ENCODE measurements at places on chromosomes 2 and 18.

DNA sequence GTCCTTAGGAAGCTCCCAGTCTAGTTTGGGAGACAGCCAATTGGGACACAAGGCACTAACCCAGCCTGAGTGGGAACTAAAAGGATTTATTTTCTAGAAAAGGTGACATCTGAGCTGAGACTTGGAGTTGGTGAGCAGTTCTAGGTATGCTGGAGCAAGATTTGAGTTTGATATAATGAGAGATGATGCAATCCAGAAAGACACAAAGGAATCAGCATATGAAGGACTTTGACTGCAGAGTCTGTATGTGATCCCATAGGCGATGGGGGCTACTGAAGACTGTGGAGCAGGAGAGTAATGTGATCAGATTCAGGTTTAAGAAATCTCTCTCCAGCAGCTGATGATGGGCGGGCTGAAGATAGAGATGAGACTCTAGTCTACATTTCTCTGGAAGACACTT is 135.1 kb upstream of the MYCN start:
- no peak for DNase-seq

DNA sequence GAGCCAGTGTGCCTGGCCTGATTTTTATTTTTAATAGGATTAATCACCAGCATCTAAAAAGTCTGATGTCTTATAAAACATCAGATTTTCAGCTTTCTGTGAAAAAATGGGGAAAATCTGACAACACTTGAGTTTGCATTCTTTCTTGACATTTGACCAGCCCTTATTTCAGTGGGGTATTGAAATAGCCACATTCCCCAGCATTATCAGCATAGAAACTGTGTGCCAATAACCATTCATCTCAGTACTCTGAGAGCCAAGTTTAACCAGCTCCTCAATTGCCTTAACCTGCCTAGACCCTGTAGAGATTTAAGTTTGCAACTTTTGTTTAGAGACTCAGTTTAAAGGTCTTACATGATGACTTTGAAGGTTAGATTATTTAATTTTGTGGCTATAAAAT is 155.0 kb downstream of the CERS6 start:
- no peak for DNase-seq

GRCh38 chr2:14615760-14616159 is 16.8 kb upstream of the LRATD1 start:
- DNase-seq, result no peak

GRCh38 chr2:60000686-60001085 is 552.8 kb downstream of the BCL11A start:
- DNase-seq, result no peak

GRCh38 chr2:41234093-41234492 is 782.2 kb upstream of the SLC8A1 start:
- no peak for DNase-seq

Data from stimulated activated CD4-positive, alpha-beta T cell treated with anti-CD3 and anti-CD28 coated beads, Interleukin-2, amount 100 ng/mL, for 24 hours (primary cell).